ENCODE measurements at places on chromosomes 2 and 18. TPM values are rescaled to one million over a fixed set of nuclear protein-coding genes. Genes with fewer than 3 reads are reported as not detected.

GRCh38 chr2:124530203-124530602 is 505.1 kb downstream of the CNTNAP5 start:
- H3K27me3 ChIP-seq: no peaks in the 10 kb centered on the region
- no peaks in the 10 kb centered on the region for H3K36me3 ChIP-seq
- H3K27ac ChIP-seq: no peak overlapping the region
- no peak overlapping the region for H3K4me3 ChIP-seq

DNA sequence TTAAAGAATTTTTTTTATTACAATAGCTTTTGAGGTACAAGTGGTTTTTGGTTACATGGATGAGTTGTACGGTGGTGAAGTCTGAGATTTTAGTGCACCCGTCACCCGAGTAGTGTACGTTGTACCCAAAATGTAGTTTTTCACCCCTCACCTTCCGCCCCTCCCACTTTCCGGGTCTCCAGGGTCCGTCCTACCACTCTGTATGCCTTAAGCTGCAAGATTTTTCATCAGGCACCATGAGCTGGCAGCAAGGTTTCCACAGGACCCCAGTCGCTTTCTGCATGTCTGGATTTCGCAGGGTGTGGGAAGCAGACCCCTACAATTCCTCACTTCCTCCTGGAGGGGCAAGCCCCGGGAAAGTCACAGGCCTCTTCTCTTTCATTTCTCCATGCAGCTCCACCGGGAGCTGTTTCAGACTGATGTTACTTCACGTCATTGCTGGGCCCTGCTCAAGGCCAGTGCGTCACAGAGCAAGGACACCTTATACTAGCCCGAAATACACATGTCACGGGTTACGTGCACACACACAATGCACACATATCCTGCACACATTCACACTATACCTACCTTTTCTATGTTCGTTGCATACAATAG is 179.1 kb downstream of the ZFP36L2 start:
- no peak overlapping the region for H3K27ac ChIP-seq
- peaks cover 15% of the 10 kb centered on the region for H3K4me1 ChIP-seq
- DNase-seq: no peak
- no peak overlapping the region for H3K4me3 ChIP-seq

- H3K4me3 ChIP-seq: no peak overlapping the region
- no peaks in the 10 kb centered on the region for H3K4me1 ChIP-seq
- no peak for DNase-seq
- no peaks in the 10 kb centered on the region for H3K27me3 ChIP-seq
Observed at GRCh38 chr2:71702071-71702970, 249.0 kb downstream of the DYSF start.

DNA sequence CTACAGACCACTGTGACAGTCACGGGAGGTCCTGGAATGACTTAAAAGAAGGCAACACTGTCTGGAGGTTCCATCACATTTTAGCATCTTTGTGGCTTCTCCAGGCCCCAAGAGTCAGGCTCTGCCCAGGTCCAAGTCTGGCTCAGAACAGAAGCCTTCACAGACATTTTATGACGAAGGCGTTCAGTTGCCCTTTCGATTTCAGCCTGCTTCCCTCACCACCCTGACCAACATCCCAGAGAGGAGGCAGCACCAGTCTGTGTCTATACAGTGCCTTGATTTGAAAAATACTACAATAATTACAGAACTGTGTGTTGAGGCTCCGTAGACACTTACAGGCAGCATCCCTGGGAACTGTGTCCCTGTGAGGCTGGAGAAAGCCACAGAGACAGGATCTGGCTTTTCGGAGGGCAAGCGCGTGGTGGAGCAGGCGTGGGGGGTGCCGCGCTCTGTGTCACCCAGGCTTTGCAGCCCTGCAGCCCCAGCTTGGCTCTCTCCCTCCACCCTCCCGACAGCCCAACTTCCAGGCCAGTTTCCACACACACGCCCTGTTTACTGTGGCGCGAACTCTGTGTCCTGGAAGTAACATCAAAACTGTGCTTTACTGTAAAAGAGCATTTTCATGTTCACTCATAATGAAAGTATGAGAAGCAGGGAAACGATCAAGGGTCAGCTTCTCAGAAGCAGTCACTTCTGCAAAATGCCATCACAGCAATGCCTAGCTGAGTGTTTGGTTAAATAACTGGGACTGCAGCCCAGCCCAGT is 153.5 kb upstream of the ALKAL2 start:
- H3K4me1 ChIP-seq: peaks cover 21% of the 10 kb centered on the region
- no peak overlapping the region for H3K27ac ChIP-seq
- DNase-seq: no peak
- peaks cover 2% of the 10 kb centered on the region for H3K27me3 ChIP-seq

GRCh38 chr2:105510761-105511528 is 112.1 kb upstream of the FHL2 start:
- H3K36me3 ChIP-seq: no peaks in the 10 kb centered on the region
- no peak overlapping the region for H3K27ac ChIP-seq
- no peaks in the 10 kb centered on the region for H3K4me1 ChIP-seq
- no peak overlapping the region for H3K4me3 ChIP-seq
- DNase-seq: no peak

DNA sequence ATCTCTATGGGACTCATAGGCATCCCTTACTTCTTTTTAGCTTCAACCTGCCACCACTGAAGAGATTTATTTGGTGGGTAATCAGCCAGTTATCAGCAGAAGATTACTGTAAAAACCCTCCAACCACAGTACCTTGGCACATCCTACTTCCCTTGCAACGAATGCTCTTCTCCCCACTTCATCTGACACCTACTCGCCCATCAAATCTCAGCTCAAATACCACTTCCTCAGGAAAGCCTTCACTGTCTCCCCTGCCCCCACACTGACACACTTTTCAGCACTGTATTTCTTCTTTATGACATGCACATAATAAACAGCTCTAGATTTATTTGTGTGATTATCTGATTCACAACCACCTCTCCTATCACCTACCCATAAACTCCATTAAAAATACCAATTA is 3.1 kb downstream of the KDSR start:
- peak; percentile 43 for DNase-seq
- H3K4me3 ChIP-seq: peak overlapping the region; percentile 0
- H3K27ac ChIP-seq: peak overlapping the region; percentile 2
- peaks cover 32% of the 10 kb centered on the region for H3K36me3 ChIP-seq
- no peaks in the 10 kb centered on the region for H3K27me3 ChIP-seq
- H3K4me1 ChIP-seq: peaks cover 29% of the 10 kb centered on the region

DNA sequence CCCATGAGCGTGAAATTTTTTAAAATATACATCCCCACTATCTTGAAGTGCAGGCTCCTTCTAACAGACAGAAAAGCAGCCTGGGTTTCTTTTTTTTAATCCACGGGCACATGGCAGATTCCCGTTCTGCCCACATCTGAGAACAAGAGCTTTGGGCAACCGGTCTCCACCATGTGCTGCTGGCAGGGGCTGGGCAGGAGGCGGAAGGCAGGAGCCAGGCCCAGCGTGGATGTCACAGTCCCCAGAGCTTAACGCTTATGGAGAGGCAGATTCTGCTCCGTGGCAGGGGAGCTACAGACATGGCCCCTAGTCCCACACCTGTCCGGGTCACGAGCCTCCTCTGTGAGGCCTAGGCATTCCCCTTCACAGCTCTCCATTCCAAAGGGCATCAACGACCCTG is 503.0 kb upstream of the MYT1L start:
- H3K27ac ChIP-seq: no peak overlapping the region
- no peaks in the 10 kb centered on the region for H3K36me3 ChIP-seq
- H3K4me1 ChIP-seq: no peaks in the 10 kb centered on the region
- H3K4me3 ChIP-seq: no peak overlapping the region
- no peak for DNase-seq
- H3K27me3 ChIP-seq: no peaks in the 10 kb centered on the region

GRCh38 chr2:15532996-15533395 is 28.1 kb downstream of the NBAS start:
- H3K4me1 ChIP-seq: peaks cover 2% of the 10 kb centered on the region
- H3K27ac ChIP-seq: no peak overlapping the region
- H3K36me3 ChIP-seq: peaks cover 30% of the 10 kb centered on the region
- no peak overlapping the region for H3K4me3 ChIP-seq
- H3K27me3 ChIP-seq: no peaks in the 10 kb centered on the region

GRCh38 chr2:15630121-15630977 is 38.7 kb downstream of the DDX1 start:
- DNase-seq: no peak
- H3K4me3 ChIP-seq: no peak overlapping the region
- peaks cover 30% of the 10 kb centered on the region for H3K36me3 ChIP-seq
- H3K27ac ChIP-seq: no peak overlapping the region
- H3K4me1 ChIP-seq: no peaks in the 10 kb centered on the region

DNA sequence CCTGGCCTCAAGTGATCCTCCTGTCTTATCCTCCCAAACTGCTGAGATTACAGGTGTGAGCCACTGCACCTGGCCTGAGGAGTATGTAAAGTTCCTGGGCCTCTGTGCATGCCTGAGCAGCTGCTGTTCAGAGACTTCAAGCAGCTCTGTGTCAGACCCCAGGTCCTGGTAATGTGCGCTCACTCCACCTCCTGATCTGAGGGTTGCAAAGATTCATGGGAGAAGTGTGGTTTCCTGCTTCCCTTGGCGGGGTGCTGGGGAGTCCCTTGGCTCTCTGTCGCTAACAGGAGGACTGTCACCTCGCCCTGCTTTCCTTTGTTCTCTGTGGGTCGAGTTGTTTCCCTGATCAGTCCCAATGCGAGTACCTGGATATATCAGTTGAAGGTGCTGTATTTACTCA is 8.6 kb upstream of the IL36A start:
- no peak overlapping the region for H3K4me3 ChIP-seq
- DNase-seq: peak; percentile 84
- H3K36me3 ChIP-seq: peaks cover 7% of the 10 kb centered on the region
- H3K27me3 ChIP-seq: no peaks in the 10 kb centered on the region

DNA sequence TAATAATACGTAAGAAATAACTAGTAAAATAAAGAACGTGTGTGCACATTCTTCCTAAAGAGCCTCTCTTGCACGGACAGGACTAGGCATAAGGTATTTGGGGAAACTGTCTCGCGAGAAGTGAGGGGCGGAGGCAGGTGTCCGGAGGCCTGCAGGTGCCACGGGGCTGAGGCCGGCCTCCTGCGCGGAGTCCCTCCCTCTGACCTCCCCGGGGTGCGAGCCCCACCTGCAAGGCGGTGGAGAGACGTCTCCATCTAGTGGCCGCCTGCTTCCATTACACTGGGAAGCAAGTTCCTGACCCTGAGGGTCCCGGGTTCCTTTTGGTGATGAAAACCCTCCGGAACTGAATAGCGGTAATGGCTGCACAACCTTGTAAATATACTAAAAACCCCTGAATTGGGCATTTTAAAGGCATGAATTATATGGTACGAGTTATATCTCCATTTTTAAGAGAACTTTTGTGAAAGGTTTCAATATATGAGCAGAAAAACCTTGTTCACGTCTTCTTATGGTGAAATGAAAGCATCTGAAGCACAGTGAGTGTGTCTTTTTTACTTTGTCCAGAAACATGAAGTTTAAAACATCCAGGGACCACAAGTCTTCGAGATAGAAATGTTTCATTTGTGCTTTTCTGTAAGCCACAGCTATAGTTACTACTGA is 35.5 kb upstream of the CTDP1 start:
- H3K4me3 ChIP-seq: no peak overlapping the region
- peak; percentile 80 for DNase-seq
- H3K36me3 ChIP-seq: no peaks in the 10 kb centered on the region

- H3K27ac ChIP-seq: no peak within 1 kb of the TSS
- H3K4me1 ChIP-seq: peaks cover 10% of the 10 kb centered on the region
- no peak within 1 kb of the TSS for H3K4me3 ChIP-seq
- peaks cover 4% of the 10 kb centered on the region for H3K36me3 ChIP-seq
Observed at GRCh38 chr2:176122683-176123410, at the start of gene HOXD9. Gene HOXD9, plus strand, starts transcription at chr2:176122719. Its CDS starts 50 bp downstream, at chr2:176122769.

DNA sequence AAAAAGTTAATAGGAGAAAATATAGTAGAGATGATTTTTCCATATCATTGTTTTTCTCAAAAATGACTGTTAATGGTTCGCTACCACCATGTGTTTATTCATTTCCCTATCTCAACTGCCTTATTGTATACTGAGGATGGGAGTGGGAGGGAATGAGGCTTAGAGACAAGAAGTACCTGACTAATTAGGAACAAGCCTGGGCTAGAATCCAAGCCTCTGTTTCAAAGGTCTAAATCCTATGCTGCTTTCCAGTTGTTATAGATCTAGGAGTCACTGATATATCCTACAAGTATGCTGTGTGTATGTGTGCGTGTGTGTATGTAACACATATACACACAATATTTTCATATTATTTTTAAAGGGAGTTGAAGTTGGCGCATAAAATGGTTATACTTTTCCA is 465.9 kb downstream of the EPHA4 start:
- DNase-seq: no peak
- no peaks in the 10 kb centered on the region for H3K36me3 ChIP-seq
- H3K4me3 ChIP-seq: no peak overlapping the region
- no peak overlapping the region for H3K27ac ChIP-seq
- H3K4me1 ChIP-seq: peaks cover 5% of the 10 kb centered on the region

- no peak overlapping the region for H3K27ac ChIP-seq
- H3K4me3 ChIP-seq: no peak overlapping the region
- H3K27me3 ChIP-seq: peaks cover 4% of the 10 kb centered on the region
- no peak for DNase-seq
Observed at GRCh38 chr2:60152226-60152833, 401.1 kb downstream of the BCL11A start.

DNA sequence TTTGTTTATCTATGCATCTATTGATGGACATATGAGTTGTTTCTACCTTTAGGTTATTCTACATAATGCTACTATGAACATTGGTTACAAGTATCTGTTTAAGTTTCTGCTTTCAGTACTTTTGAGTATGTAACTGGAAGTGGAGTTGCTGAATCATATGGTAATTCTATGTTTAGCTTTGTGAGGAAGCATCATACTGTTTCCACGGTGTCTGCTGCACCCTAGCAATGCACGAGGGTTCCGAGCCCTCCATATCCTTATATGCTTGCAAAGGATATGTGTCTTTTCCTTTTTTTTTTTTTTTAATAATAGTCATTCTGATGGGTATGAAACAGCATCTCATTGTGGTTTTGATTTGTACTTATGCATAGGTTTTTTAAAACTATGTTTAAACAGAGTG is 83.7 kb downstream of the FMNL2 start:
- no peak overlapping the region for H3K4me3 ChIP-seq
- no peaks in the 10 kb centered on the region for H3K36me3 ChIP-seq
- H3K4me1 ChIP-seq: peaks cover 33% of the 10 kb centered on the region
- no peak overlapping the region for H3K27ac ChIP-seq

DNA sequence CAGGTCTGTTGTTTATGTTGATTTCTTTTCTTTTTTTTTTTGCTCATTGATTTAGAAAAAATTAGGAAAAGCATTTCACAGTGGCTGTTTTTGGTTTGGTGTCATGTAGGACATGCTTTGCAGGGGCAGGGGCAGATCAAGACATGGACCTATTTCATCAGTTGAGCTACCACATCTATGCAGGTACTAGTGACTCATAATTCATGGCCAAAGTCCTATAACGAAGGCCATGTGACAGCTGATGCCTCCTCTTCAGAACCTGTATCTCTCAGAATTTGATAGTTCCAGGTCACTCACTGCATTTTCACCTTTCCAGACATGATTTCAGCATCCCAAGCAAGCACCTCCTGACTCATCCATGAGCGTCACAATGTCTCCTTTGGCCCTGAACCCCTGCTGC is 195.8 kb downstream of the ALK start:
- H3K36me3 ChIP-seq: no peaks in the 10 kb centered on the region
- peaks cover 5% of the 10 kb centered on the region for H3K27me3 ChIP-seq
- no peaks in the 10 kb centered on the region for H3K4me1 ChIP-seq
- H3K4me3 ChIP-seq: no peak overlapping the region
- no peak overlapping the region for H3K27ac ChIP-seq
- no peak for DNase-seq

The VSNL1 gene
- total RNA-seq: not detected

The MAPK4 gene
- not detected for total RNA-seq

The CCDC141 gene
- total RNA-seq: 0.93 TPM

The ABCB6 gene
- 11.5 TPM for total RNA-seq

The SLC4A5 gene
- total RNA-seq: 2.9 TPM

The FOXD4L1 gene
- total RNA-seq: 0.12 TPM

The ANKRD53 gene
- total RNA-seq: not detected

The CCDC74A gene
- total RNA-seq: 5.5 TPM

All from activated CD4-positive, alpha-beta memory T cell treated with anti-CD3 and anti-CD28 coated beads for 36 hours (primary cell).